Cortex of kidney (tissue), 1 donor: ENCODE measurements at places on chromosomes 5 and 9.

GRCh38 chr9:133122935-133123611 is 2.0 kb upstream of the RALGDS start:
- no peak for DNase-seq

- DNase-seq = peak; percentile 35
Measured at GRCh38 chr5:34656001-34656699, at the start of gene RAI14. TSS of gene RAI14 (plus strand) at chr5:34656328. CDS start at chr5:34686920, 30,592 bp downstream.

DNA sequence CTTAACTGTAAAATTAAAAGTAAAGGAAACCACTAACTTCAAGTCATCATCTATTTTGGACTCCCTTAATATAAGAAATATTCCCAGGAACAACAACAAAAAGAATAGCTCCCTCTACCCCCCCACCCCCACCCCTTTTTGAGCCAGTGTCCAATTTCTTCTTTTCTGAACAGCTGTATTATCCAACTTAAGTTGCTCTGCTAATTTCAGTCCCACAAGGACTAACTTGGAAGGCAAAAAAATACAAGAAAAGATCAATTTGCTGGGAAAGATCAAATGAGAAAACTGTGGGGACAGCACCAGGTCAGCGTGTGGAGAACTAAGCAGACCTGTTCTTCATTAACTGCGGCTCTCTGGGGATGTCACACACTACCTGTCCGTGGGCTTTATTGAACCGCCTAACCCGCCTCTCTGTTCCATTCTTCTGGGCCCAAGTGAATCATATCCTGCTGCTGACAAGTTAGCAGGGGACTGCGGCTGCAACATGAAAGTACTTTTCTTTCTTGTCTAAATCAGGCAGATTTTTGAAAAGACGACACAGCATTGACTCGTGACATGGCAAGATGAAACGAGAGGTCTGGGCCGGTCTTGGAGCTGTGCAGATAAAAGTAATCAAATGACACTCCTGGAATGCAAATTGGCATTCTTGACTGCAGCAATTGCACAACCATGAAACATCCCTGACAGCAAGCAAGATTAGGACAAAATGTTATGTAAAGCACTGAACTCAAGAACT is 2.7 kb downstream of the BNC2 start:
- DNase-seq = no peak

GRCh38 chr9:99822806-99823591 is 1.3 kb downstream of the NR4A3 start:
- no peak for DNase-seq

- no peak for DNase-seq
Measured at GRCh38 chr9:114553202-114553601, 34.4 kb upstream of the ATP6V1G1 start.
